ENCODE measurements at places on chromosomes 3 and 15.

GRCh38 chr3:132164469-132165092 lies 129.8 kb upstream of the CPNE4 start:
- no peak for DNase-seq

DNA sequence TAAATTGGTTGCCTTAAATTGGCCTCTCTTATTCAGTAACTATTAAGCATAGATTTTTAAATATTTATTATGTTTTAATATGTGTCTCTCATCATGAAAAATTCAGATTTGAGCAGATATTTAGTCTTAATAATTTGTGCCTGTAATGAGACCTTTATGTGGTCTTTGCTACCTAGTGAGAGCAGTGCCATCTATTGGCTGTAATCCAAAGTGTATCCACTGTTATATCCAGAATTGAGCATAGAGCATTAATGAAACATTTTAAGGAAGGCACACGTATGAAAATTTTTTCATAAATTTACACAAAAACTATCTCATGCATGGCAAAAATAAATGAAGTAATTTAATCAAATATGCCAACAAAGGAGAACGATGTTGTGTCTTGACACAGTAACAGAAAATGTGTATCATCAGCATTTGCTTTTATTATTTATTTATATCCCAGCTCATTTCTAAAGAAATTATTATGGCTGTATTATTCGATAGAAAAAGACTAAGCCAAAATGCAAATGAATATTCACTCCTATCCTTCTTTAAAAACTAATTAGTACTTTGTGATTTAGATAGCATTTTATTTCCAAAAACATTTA lies 203.5 kb downstream of the RSRC1 start:
- DNase-seq = no peak

GRCh38 chr3:155390351-155390750 lies 96.9 kb upstream of the STRIT1 start:
- no peak for DNase-seq

DNA sequence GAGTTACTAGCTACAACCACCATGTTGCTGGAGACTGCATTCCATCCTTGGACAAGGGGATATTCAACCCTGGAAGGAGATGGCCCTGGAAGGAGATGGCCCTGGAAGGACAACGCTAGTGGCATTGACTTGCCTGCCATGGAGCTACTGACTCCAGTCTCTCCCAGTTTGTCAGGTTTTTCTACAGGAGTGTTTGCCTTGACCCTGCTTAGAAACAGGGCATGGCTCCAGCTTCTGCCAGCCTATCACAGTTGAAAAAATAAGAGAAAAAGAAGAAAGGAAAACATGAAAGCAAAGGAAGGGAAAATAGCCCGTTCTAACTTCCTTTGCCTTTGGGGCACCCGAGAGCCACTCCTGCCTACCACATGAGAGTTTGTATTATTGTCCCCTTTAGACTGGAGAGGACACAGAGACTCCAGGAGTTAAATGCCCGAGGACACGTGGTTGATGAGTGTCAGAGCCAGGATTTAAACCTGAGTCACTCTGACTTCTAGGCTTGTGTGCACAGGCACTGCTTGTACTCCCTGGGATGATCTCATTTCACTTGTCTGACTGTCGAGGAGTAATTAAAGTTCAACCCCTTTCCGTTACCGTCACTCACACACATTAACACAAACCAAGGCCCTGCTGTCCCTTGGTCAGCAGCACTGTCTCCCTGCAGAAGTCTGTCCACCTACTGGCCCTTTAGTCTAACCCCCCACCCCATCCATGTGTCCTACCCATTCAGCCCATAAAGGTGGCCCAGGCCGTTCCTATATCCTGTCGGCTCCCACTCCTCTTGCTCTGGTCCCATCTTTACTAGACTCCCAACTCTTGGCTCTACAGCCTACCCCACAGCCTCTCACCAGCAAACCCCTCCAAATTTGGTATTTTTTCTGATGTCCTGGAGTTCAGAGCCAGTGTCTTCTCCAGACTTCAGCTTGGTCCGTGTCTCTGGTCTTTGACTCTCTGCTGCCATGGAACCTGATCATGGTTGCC lies 46.1 kb downstream of the C2CD4A start:
- DNase-seq = no peak

GRCh38 chr3:58679974-58680666 lies 13.5 kb upstream of the FAM3D start:
- DNase-seq = no peak

DNA sequence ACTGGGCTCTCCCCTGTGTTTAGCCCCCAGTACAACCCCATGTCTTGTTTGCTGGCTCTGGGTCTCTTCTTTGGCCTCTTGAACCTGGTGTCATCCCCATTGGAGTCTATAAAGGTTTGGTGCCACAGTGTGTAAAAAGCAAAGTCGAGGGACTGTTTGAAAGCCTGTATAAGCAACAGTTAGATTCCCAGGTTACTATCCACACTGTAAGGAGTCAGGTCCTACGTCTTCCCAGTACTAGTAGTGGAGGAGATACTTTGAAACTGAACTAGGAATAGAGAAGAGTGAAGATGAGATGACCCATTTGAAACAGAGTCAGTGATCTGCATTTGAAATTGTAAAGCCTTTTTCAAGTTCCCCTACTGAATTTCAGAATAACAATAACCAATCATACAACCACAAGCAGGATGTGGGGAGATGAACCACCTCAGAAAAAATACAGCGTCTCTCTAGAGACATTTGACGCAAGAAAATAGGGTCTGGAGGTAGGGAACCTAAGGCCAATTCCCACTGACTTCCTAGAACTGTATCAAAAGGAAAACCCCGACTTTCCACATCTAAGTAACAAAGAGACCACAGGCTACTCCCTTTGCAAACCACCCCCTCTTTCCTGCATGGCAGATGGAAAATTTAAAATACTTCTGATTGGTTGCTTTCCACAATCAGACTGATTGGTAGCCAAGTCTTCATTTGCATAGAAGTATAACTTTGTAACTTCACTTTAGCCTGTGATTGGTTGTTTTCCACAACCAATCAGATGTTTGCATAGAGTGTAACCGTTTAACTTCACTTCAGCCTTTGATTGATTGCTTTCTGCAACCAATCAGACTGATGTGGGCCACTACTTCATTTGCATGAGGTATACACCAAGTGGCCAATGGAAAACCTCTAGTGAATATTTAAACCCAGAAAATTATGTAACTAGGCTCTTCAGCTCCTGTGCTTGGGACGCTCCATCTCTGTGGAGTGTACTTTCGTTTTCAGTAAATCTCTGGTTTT lies 49.9 kb upstream of the NEDD4 start:
- DNase-seq = no peak

DNA sequence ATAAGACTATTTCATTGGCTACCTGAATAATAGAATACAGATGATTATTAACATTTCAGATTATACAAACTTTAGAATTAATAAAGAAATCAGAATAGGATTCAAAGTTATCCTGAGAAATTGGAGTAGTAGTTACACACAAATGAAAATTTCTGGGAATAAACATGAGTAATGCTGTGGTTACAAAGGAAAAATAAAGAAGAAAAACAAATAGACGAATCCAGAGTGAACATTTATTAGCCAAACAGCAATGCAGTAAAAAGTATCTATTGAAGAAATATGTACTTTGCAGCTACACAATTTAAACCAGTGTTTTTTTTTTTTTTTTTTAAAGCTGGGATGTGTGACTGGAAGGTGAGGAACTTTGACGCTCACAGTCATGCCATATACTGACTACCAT lies 1159.2 kb downstream of the TUSC7 start:
- DNase-seq = no peak

- DNase-seq = no peak
Observed at GRCh38 chr3:186281176-186281575, 80.9 kb downstream of the DGKG start.

- no peak for DNase-seq
Observed at GRCh38 chr15:62125773-62126172, 39.3 kb downstream of the C2CD4B start.

DNA sequence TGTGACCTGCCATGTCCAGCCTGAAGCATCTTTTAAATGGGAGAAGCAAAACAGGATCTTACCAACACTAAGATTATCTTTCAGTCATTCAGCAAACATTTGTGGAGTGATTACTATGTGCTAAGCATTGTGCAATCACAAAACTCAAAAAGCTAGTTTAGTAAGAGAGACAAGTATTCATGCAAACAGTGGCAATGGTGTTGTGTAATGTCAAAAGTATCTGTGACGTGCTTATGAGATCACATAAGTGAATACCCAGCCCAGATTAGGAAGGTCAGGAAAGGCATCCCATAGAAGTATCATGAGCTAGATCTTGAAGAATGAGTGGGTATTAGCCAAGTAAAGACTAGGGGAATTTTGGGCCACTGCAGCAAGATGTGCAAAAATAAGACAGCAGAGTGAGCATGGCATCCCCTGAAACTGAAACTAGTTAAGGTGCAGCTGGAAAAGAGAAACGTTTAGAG lies 32.1 kb downstream of the SEC62 start:
- no peak for DNase-seq

All from D721Med (cell line).